Fibroblast of lung (primary cell): ENCODE measurements at places on chromosomes 5 and 9. TPM values are rescaled to one million over a fixed set of nuclear protein-coding genes. Genes with fewer than 3 reads are reported as not detected.
A peak's percentile ranks its signal among the peaks of the same experiment; 100 is the strongest.

DNA sequence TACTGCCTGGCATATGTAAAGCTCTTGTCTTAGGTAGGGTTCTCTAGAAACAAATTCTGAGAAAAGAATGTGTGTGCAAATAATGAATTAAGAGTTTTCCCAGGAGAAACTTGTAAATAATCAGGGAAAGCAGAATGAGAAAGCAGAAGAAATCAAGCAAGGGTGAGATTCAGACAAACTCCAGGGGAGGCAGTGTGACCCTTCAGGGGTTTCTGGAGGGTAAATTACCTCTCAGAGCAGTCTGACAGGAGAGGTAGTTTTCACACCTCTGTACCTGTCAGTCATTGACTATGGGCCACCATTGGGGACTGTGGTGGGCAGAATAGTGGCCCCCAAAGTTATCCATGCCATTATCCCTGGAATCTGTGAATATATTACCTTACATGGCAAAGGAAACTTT, 124.6 kb downstream of the KCTD16 start:
- H3K27me3 ChIP-seq, result peaks cover 2% of the 10 kb centered on the region
- no peak overlapping the region for H3K27ac ChIP-seq
- H3K4me3 ChIP-seq, result no peak overlapping the region
- no peaks in the 10 kb centered on the region for H3K4me1 ChIP-seq

GRCh38 chr9:2559192-2560152, 62.1 kb upstream of the VLDLR start:
- H3K27me3 ChIP-seq, result no peaks in the 10 kb centered on the region
- no peak overlapping the region for H3K27ac ChIP-seq
- no peaks in the 10 kb centered on the region for H3K36me3 ChIP-seq
- H3K4me3 ChIP-seq, result no peak overlapping the region
- H3K4me1 ChIP-seq, result peaks cover 7% of the 10 kb centered on the region
- peak; percentile 97 for DNase-seq

- DNase-seq, result peak; percentile 74
- H3K27me3 ChIP-seq, result no peaks in the 10 kb centered on the region
- H3K4me3 ChIP-seq, result no peak overlapping the region
- no peaks in the 10 kb centered on the region for H3K36me3 ChIP-seq
- no peaks in the 10 kb centered on the region for H3K4me1 ChIP-seq
- no peak overlapping the region for H3K27ac ChIP-seq
Measured at GRCh38 chr5:52743970-52744369, 43.7 kb upstream of the ITGA1 start.

- no peaks in the 10 kb centered on the region for H3K36me3 ChIP-seq
- no peaks in the 10 kb centered on the region for H3K27me3 ChIP-seq
- no peak overlapping the region for H3K27ac ChIP-seq
- H3K4me3 ChIP-seq, result no peak overlapping the region
- DNase-seq, result peak; percentile 70
- no peaks in the 10 kb centered on the region for H3K4me1 ChIP-seq
Measured at GRCh38 chr5:5341531-5342292, 80.8 kb upstream of the ICE1 start.

GRCh38 chr5:165616490-165617405, 2111.3 kb downstream of the MAT2B start:
- no peaks in the 10 kb centered on the region for H3K27me3 ChIP-seq
- no peak overlapping the region for H3K27ac ChIP-seq
- no peaks in the 10 kb centered on the region for H3K36me3 ChIP-seq
- H3K4me1 ChIP-seq, result no peaks in the 10 kb centered on the region

DNA sequence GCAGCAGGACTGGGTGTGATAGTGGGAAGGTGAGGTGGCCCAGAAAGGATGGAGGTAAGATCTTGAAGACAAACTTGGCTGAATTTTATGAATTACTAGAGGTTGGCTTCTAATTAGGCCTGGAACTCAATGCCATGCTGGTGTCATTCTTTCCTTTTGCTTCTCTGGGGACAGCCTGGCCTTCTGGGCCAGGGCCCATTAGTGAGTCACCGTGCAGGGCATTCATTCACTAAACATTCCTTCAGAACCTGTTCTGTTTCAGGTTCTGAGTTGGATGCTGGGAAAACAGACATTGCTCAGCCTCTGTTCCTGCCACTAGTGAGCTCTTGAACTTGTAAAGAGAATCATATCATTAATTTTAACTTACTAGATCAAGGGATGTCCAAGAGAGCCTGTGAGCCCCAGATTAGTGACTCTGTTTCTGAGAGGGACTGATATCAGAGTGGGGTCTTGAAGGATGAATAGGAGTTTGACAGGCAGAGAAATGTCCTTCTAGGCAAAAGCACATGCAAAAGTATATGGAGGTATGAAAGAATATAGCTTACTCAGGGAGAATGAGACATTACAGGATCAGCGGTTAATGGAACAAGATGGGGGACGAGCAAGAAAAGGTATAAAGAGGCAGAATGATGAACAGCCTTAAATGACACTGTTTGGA, 66.5 kb downstream of the LHX2 start:
- H3K27ac ChIP-seq, result no peak overlapping the region
- peaks cover 2% of the 10 kb centered on the region for H3K27me3 ChIP-seq
- no peak for DNase-seq
- H3K36me3 ChIP-seq, result no peaks in the 10 kb centered on the region
- peaks cover 4% of the 10 kb centered on the region for H3K4me1 ChIP-seq

DNA sequence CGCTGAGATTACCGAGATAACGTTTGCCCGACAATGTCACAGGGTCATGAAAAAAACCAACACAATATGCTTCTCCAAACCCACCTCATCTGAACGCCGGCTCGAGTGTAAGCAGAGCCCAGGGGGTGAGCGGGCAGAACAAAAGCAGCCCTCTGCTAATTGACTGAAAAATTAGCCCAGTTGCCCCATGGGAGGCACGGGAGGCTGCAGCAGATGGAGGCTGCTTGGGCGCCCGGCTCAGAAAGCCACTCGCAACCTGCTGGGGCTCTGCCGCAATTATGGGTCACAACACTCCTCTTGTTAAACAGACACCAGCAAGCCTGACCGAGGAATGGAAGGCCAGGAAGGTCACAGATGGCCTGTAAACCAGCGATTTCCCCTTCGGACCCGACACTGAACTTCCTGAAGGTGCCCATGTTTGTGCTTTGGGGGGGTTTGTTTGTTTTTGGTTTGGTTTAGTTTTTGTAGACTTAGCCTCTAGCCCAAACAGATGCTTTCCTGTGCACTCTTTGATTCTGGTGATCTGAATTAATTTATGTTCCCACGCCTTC, 104.6 kb upstream of the IRX1 start:
- H3K36me3 ChIP-seq, result no peaks in the 10 kb centered on the region
- no peak overlapping the region for H3K4me3 ChIP-seq
- H3K4me1 ChIP-seq, result no peaks in the 10 kb centered on the region
- no peak for DNase-seq

DNA sequence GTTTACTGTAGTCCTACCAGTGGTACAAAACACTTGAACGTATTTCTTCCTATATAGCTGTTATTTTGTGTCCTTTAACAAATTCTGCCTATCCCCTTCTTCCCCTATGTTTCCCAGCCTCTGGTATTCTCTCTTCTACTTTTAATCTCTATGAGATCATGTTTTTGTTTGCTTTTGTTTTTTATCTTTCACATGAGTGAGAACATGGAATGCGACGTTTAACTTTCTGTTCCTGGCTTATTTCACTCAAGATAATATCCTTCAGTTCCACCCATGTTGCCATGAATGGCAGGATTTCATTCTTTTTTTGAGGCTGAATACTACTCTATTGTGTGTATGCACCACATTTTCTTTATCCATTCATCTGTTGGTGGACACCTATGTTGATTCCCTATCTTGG, 634.4 kb upstream of the WWC1 start:
- H3K27ac ChIP-seq, result no peak overlapping the region
- no peaks in the 10 kb centered on the region for H3K4me1 ChIP-seq
- H3K4me3 ChIP-seq, result no peak overlapping the region
- no peaks in the 10 kb centered on the region for H3K27me3 ChIP-seq
- H3K36me3 ChIP-seq, result no peaks in the 10 kb centered on the region

- H3K27me3 ChIP-seq, result no peaks in the 10 kb centered on the region
- no peak overlapping the region for H3K4me3 ChIP-seq
- H3K36me3 ChIP-seq, result no peaks in the 10 kb centered on the region
Measured at GRCh38 chr9:123344192-123344949, 11.6 kb upstream of the CRB2 start.

- peak; percentile 81 for DNase-seq
- no peak overlapping the region for H3K4me3 ChIP-seq
- no peak overlapping the region for H3K27ac ChIP-seq
- no peaks in the 10 kb centered on the region for H3K27me3 ChIP-seq
Measured at GRCh38 chr5:102971676-102972293, 148.2 kb downstream of the GIN1 start.

- no peaks in the 10 kb centered on the region for H3K4me1 ChIP-seq
- no peak overlapping the region for H3K4me3 ChIP-seq
- no peak overlapping the region for H3K27ac ChIP-seq
- no peak for DNase-seq
- H3K36me3 ChIP-seq, result no peaks in the 10 kb centered on the region
Measured at GRCh38 chr9:84617411-84618029, 52.0 kb upstream of the NTRK2 start.

- H3K27me3 ChIP-seq, result no peaks in the 10 kb centered on the region
- DNase-seq, result no peak
- no peaks in the 10 kb centered on the region for H3K4me1 ChIP-seq
- H3K27ac ChIP-seq, result no peak overlapping the region
- H3K36me3 ChIP-seq, result no peaks in the 10 kb centered on the region
- H3K4me3 ChIP-seq, result no peak overlapping the region
Measured at GRCh38 chr5:79932510-79933504, 58.3 kb downstream of the MTX3 start.

DNA sequence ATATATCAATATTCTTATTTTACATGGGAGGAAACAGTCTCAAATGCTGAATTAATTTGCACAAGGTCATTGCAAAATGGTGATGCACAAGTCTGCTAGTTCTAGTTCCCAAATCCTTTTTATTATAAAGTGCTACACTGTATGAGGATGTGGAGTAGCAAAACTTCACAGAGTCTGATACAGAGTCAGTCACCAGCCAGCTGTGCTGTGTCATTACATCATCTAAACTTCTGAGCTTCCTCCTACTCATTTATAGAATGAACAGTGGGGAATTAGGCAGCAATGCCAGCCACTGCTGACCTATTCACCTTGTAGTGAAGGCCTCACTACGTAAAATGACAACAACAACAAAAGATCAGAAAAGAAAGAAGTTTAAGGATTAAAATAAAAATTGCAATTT, 357.8 kb downstream of the TMEM167A start:
- H3K27ac ChIP-seq, result no peak overlapping the region
- DNase-seq, result peak; percentile 60
- H3K36me3 ChIP-seq, result no peaks in the 10 kb centered on the region
- H3K4me1 ChIP-seq, result no peaks in the 10 kb centered on the region
- no peaks in the 10 kb centered on the region for H3K27me3 ChIP-seq

- peak overlapping the region; percentile 92 for H3K27ac ChIP-seq
- DNase-seq, result peak; percentile 90
- H3K27me3 ChIP-seq, result no peaks in the 10 kb centered on the region
Measured at GRCh38 chr9:125521462-125522327, 185.3 kb downstream of the MAPKAP1 start.

DNA sequence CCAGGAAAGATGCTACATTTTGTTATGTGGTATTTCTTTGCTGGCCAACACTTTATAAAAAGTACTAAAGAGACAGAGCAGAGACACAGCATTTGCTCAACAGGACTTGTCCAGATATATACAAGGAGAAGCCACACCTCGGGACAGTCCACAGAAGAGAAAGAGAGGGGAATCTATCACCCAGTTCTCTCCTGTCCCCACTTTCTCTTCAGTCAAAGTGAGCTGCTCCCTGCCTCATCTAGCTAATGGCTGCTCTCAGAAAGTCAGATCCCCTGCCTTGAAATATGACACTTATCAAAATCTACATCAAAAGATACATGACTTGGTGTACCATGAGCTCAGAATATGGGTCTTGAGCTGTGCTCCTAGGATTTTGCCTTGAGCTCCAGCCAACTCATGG, 86.7 kb upstream of the SPDL1 start:
- no peaks in the 10 kb centered on the region for H3K27me3 ChIP-seq
- no peak for DNase-seq
- no peaks in the 10 kb centered on the region for H3K36me3 ChIP-seq
- no peak overlapping the region for H3K27ac ChIP-seq
- H3K4me1 ChIP-seq, result no peaks in the 10 kb centered on the region

DNA sequence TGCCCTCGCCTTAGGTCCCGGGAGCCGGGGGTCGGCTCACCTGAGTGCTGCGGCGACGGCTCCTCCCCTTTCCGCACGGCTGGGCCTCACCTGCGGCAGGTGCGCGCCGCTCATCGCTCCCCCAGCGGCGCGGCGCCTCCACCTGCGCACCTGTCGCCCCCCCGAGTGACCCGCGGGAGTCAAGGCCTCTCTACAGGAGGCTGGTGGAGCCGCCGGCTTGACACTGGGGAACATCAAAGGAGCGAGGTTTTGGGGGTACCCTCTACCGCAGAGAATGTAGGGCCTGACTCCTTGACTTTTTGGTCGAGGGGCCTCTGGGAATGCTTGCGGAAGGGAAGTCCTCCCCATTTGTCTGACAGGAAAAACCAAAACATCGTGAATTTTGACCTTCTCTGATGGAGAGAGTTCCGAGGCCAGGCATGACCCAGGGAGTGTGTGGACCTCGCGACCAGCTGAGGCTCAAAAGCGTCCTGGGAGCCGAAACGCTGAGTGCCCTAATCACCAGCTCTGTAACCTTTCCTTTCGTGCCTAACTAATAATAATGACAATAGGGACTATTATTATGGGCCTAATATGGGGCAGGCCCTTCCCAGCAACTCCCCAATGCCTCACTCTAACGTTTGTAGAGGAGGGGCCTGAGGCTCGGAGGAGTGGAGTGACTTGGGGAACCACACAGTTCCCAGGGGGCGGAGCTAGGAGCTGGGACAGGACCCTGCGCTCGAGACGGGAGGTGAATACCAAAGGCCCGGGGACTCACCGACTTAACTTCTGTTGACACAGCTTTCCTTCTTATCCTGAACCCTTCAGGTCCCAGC, 714 bp upstream of the IER5L start:
- no peak for DNase-seq
- H3K27ac ChIP-seq, result no peak overlapping the region
- peaks cover 8% of the 10 kb centered on the region for H3K4me1 ChIP-seq

DNA sequence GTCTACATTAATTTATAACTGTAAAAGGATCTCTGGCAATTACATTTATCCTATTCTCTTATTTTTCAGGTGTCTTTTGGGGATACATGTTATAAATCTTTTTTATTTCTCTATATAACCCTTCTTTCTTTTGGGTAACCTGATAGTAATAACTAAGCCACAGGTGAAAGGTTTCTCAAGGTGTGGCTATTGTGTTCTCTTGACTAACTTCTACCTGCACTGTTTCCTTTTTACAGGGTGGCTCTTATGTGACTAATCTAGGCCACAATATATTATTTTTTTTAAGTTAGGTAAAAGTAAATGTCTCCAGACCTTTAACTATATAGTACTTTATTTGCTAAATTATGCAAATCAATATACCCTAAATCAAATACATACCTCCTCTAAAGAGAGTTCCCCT, 193.2 kb downstream of the EFNA5 start:
- H3K27ac ChIP-seq, result no peak overlapping the region
- H3K36me3 ChIP-seq, result no peaks in the 10 kb centered on the region
- no peak overlapping the region for H3K4me3 ChIP-seq
- no peaks in the 10 kb centered on the region for H3K4me1 ChIP-seq
- DNase-seq, result no peak

- DNase-seq, result no peak
- H3K36me3 ChIP-seq, result no peaks in the 10 kb centered on the region
- no peaks in the 10 kb centered on the region for H3K27me3 ChIP-seq
- no peak overlapping the region for H3K4me3 ChIP-seq
Measured at GRCh38 chr9:130743656-130744055, 50.1 kb downstream of the EXOSC2 start.

SLC22A4 gene
- total RNA-seq, result 1.3 and 4.1 TPM in 2 replicates

IL4 gene
- total RNA-seq, result not detected in 2 replicates

PCDHGA6 gene
- total RNA-seq, result 3.1 and 4.8 TPM in 2 replicates
